Right forelimb (tissue), 1 donor: ENCODE measurements at places on chromosomes 12 and 14.

- DNase-seq, result no peak
Measured at GRCh38 chr12:106150555-106150954, 11.8 kb upstream of the NUAK1 start.

DNA sequence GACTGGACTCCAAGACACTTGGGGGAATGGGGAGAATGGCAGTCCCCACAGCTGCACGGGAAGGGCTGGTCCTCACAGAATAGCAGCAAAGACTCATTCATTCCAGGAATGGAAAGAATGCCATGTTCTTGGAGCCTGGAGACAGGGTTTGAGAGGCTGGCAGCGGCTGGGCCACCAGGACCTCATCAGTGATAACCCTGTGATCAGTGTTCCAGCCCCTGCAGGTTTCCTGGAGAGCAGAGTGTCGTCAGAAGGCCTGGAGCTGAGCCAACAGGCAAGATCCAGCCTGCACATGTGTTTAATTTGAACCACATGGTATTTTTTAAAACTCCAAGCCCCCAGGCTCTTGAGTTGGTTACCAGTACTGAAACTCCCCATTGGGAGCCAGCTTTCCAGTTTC, 11.3 kb downstream of the BDKRB1 start:
- peak; percentile 69 for DNase-seq

DNA sequence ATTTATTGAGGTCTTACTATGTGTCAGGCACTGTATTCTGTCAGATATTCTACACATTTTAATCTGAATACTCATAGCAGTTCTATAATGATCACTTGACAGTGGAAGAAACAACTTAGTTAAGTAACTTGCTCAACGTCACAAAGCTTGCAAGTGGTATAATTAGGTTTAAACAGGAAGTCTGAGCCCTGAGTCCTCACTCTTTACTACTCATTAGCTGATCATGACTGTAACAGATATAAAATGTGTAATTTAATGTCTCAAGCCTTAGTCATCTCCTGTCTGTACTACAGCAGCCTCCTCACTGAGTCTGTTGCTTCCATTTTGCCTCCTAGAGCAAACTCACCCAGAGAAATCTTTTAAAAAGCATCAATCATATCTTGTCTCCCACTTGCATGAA, 38.9 kb downstream of the PPP4R4 start:
- no peak for DNase-seq

DNA sequence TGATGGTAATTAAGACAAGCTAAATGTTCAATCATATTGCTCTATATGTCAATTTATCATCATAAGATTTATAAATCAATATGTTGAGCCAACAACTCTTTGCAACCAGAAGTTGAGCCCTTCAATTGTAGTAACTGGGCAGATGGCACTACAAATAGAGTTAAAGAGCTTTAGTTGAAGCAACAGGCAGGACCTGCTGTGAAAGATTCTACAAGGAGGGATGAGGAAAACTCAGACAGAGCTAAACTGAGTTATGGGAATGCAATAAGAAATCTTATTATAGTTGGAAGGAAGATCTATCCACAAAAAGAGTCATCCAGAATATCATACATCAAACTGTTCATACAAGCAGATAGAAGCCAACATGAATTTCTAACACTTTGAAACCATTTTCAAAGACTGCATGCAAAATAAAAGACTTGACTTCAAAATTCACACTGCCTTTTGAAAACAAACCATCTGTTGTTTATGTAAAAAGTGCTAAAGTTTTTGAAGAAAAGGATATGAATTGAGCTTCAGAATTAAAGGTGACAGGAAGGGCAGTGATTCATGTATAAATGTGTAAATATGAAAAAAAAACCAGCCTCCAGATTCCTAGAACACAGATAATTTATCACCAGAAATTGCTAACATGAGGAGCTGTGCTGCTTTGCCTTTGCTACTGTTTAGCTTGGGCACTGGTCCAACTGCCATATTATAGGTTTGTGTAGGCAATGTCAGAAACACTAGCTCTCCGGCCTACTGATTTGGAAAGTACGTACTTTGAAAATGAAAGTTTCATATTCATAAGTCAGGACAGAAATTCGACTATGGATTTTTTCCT, 133.2 kb downstream of the SLC35F4 start:
- no peak for DNase-seq

GRCh38 chr12:12108441-12109058, 37.8 kb downstream of the BCL2L14 start:
- DNase-seq, result no peak
